K562 (cell line): ENCODE measurements at places on chromosomes 12 and 14. TPM values are rescaled to one million over a fixed set of nuclear protein-coding genes. Genes with fewer than 3 reads are reported as not detected.

The GYS2 gene
- not detected in 2 replicates for polyA plus RNA-seq

The ABHD4 gene
- polyA plus RNA-seq = 5.5 and 6.6 TPM in 2 replicates

The SPTLC2 gene
- 8.6 and 14.0 TPM in 2 replicates for polyA plus RNA-seq

The LTB4R2 gene
- polyA plus RNA-seq = 8.6 and 11.6 TPM in 2 replicates

The MANSC4 gene
- polyA plus RNA-seq = not detected in 2 replicates

The DENND5B gene
- 3.6 and 3.8 TPM in 2 replicates for polyA plus RNA-seq

The C12orf43 gene
- 22.2 and 25.2 TPM in 2 replicates for polyA plus RNA-seq

The WNT1 gene
- 0.38 TPM in 1 of 2 replicates, not detected in the other for polyA plus RNA-seq

The PLBD2 gene
- polyA plus RNA-seq = 16.4 and 17.6 TPM in 2 replicates

The GPR132 gene
- 0.23 and 0.46 TPM in 2 replicates for polyA plus RNA-seq

The TMEM63C gene
- polyA plus RNA-seq = not detected in 2 replicates

The GRIN2B gene
- polyA plus RNA-seq = not detected in 2 replicates

The SAMD15 gene
- 0.29 TPM in 1 of 2 replicates, not detected in the other for polyA plus RNA-seq

The MSRB3 gene
- not detected in 2 replicates for polyA plus RNA-seq

The IL22 gene
- not detected in 2 replicates for polyA plus RNA-seq

The NRIP2 gene
- polyA plus RNA-seq = not detected in 2 replicates

The MYF6 gene
- not detected in 2 replicates for polyA plus RNA-seq

The PRKAG1 gene
- 59.7 and 64.5 TPM in 2 replicates for polyA plus RNA-seq

The TMEM106C gene
- polyA plus RNA-seq = 52.6 and 61.5 TPM in 2 replicates

The ACRBP gene
- polyA plus RNA-seq = 4.4 and 6.7 TPM in 2 replicates

The ABCD2 gene
- not detected in 2 replicates for polyA plus RNA-seq

The IRAK3 gene
- polyA plus RNA-seq = not detected in 2 replicates

The KRT73 gene
- 0.13 TPM in 1 of 2 replicates, not detected in the other for polyA plus RNA-seq

The POU6F1 gene
- 0.78 and 1.4 TPM in 2 replicates for polyA plus RNA-seq

The CLEC4C gene
- polyA plus RNA-seq = not detected in 2 replicates

The ZNF664 gene
- polyA plus RNA-seq = 59.1 and 59.4 TPM in 2 replicates

The CMKLR1 gene
- 0.12 and 0.36 TPM in 2 replicates for polyA plus RNA-seq

The DDN gene
- polyA plus RNA-seq = 2.2 and 2.4 TPM in 2 replicates

The DLST gene
- polyA plus RNA-seq = 50.4 and 60.0 TPM in 2 replicates

The PFKM gene
- 26.3 and 27.5 TPM in 2 replicates for polyA plus RNA-seq

The BEGAIN gene
- polyA plus RNA-seq = 0.62 and 1.7 TPM in 2 replicates

The TAS2R43 gene
- not detected in 2 replicates for polyA plus RNA-seq
